ENCODE measurements at places on chromosomes 7 and 10. TPM values are rescaled to one million over a fixed set of nuclear protein-coding genes. Genes with fewer than 3 reads are reported as not detected.

- DNase-seq: peak; percentile 81
Observed at GRCh38 chr10:5666008-5666840, at the start of gene ASB13. TSS of gene ASB13 (minus strand) at chr10:5666595. CDS start at chr10:5666551, 44 bp downstream.

DNA sequence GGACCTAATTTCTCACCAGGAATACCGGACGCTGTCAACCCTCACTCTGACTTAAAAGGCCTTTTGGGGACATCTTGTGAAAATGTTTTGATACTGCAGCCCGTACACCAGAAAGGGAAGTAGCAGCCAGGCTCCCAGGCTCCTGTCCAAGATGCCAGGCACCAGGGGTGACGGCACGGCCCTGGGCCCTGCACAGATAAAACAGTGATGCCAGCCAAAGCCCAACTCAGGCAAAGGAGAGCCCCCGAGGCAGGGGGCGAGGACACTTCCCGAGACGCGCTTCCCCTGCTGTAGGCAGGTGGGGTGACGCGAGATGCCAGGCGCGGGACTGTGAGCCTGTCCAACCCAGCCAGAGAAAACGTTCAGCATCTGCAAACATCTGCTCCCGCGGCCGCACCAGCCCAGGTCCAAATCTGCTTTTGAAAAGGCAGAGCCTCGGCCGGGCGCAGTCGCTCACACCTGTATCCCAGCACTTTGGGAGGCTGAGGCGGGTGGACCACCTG is 15.7 kb downstream of the ZFAND2A start:
- DNase-seq: no peak

CDH23 gene
- total RNA-seq: 3.8 TPM

PRSS2 gene
- total RNA-seq: 1.7 TPM

DNA sequence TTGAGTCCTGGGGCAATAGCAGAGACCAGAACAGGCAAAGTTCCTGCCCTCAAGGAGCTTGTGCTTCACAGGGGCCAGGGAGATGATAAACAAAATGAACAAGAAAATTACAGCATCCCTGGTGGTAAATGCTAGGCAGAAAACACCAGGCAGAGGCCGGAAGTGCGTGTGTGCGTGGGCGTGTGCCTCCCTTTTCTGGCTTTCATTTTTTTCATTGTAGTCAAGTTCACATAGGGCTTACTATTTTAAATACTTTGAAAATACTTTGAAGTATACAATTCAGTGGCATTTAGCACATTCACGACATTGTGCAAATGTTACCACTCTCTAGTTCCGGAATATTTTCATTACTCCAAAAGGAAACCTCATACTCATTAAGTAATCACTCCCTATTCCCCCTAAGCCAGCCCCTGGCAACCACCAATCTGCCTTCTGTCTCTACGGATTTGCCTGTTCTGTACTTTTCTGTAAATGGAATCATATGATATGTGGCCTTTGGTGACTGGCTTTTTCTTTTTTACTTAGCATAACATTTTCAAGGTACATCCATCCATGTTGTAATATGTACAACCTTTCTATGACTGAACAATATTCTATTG is 88.1 kb upstream of the PDCD4 start:
- DNase-seq: no peak

GRCh38 chr7:47180516-47180826 is 401.4 kb downstream of the TNS3 start:
- DNase-seq: no peak

CPED1 gene
- total RNA-seq: 32.9 TPM

ADIRF gene
- 19.1 TPM for total RNA-seq

EEPD1 gene
- total RNA-seq: 51.3 TPM
